Mesothelial cell of epicardium (in vitro differentiated cells): ENCODE measurements at places on chromosomes 5 and 9.

GRCh38 chr9:35774907-35775635, 16.3 kb upstream of the NPR2 start:
- DNase-seq = no peak

GRCh38 chr9:22590336-22591033, 143.9 kb downstream of the DMRTA1 start:
- DNase-seq = no peak

GRCh38 chr9:109789556-109789955, 9.6 kb downstream of the PALM2AKAP2 start:
- DNase-seq = no peak

GRCh38 chr5:139861889-139862207, 66.2 kb downstream of the PSD2 start:
- DNase-seq = no peak

- no peak for DNase-seq
These were observed 15.0 kb upstream of the FBP1 start for GRCh38 chr9:94654165-94654894.

GRCh38 chr5:31825518-31826068, 186.7 kb downstream of the PDZD2 start:
- peak; percentile 57 for DNase-seq

DNA sequence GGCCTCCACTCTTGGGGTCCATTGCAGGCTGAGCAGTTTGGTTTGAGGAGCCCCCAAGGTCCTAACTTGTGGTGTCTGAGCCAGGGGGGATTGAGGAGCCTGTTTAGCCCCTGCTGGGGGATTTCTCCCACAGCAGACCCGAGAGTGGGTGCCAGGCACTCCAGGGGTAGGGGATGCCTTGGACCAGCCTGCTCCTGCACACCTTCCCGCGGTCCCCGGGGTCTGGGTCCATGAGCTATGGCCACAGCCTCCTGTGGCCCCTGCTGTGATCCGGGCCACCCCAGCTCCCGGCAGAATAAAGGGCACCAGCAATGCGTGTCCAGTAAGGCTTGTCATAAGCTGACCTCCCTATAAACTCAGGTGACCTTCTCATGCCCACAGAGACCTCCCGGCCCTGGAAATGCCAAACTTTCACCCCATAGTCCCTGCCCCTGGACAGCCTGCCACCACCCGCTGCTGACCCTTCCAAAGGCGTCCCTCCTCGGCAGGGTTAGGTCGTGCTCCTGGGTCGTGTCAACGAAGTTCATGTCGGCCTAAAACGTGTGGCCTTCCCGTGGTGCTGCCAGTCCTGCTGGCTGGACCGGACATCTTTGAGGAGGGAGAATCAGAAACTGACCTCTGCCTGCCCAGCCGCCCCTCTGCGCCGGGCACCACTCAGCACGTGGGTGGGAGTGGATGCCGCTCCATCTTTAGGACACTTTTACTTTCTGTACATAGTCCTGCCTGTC, 137.6 kb downstream of the MRPL36 start:
- DNase-seq = no peak

DNA sequence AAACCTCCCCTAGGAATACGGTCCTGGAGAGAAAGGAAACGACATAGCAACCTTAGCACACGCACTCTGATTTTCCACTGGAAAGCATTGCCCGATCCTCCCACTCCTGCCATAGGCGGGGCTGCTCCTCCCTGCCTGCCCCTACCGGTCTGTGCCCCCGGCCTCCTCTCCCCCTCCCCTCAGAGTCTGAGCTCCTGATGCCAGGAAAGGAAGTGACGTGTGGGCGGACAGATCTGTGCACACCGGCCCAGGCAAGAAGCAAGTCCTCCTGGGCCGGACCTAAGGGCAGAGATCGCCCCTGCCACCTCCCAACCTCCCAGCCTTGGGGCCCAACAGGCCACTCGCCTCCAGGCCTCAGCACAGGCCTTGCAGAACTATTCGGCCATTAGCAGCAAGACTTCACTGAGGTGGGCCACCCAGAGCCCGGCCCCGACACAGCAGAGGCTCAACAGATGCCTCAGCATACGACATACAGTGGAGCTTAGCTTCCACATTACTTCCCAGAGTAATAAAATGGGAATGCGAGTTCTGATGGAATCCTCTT, 7.2 kb downstream of the NINJ1 start:
- DNase-seq = no peak

DNA sequence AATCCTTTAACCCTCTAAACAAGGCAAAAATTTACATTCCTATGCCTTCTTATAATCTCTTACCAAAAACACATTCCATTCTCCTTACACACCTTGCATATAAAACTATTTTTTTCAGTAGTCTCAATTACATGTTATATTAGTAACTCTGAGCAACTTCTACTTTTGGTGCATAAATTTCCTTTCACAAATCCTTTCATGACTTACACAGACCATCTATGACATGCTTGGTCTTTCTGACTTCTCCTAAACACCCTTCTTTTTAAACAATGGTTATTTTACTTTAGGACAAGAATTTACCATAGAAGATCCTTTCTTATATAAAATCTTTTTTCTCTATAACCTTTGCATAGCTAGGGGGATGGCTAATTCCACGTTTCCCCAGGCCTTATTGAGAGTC, 208.0 kb upstream of the ARRDC3 start:
- no peak for DNase-seq

GRCh38 chr9:75461183-75461582, 372.9 kb downstream of the OSTF1 start:
- no peak for DNase-seq
